Vagina (tissue), 2 donors: ENCODE measurements at places on chromosomes 6 and 20. TPM values are rescaled to one million over a fixed set of nuclear protein-coding genes. Genes with fewer than 3 reads are reported as not detected.

Gene MYMX
- total RNA-seq, result not detected

Gene EYA4
- total RNA-seq, result 18.7 TPM

Gene UST
- 14.2 TPM for total RNA-seq

Gene MMP24
- 0.98 TPM for total RNA-seq

Gene CTCFL
- not detected for total RNA-seq

Gene ZNF341
- total RNA-seq, result 4.2 TPM

Gene MEI4
- not detected for total RNA-seq

Gene RSPO4
- not detected for total RNA-seq

Gene BMP6
- total RNA-seq, result 3.2 TPM

Gene GNMT
- total RNA-seq, result 1.5 TPM
